ENCODE measurements at places on chromosomes 12 and 14.
A peak's percentile ranks its signal among the peaks of the same experiment; 100 is the strongest.

GRCh38 chr14:93239869-93240677 lies 33.0 kb downstream of the UBR7 start:
- ATAC-seq: peak; percentile 91

GRCh38 chr12:53171725-53172329 lies 8.7 kb upstream of the ZNF740 start:
- ATAC-seq: peak; percentile 29

DNA sequence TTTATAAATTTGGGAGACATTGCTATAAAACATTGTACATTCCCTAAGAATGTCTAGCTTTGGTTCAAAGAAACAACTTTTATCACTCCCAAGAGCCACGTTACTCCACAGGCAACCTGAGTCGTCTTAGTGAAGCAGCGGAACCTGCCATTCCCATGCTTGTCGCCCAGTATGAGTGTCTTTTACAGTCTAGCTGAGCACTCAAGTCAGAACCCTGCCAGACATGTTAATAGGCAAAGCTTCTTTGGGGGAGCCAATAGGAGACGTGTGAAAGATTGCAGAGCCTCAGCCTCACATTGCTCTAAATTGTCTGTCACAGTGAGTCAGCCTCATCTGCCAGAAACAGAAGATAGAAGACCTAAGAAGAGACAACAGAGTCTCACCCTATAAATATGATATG lies 541.6 kb upstream of the FLRT2 start:
- ATAC-seq: no peak

GRCh38 chr12:24600996-24601395 lies 347.9 kb downstream of the BCAT1 start:
- peak; percentile 92 for ATAC-seq

DNA sequence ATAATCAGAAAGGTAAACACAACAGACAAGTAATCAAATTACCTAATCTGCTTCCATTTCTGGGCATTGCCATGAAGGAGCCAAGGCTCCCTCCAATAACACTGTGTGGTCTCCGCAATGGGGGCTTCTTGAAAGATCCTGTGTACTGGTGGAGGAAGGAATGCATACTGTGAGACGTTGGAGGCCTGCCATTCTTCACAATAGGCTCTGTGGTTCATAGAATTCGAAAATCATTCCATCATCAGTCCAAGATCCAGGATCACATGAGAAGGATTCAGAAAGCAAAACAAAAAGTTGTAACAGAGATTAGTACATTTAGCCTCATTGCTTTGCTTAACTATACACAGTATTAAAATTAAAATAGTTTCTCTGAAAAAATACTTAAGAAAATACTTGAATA lies 76.3 kb downstream of the CDK17 start:
- no peak for ATAC-seq
